ENCODE measurements at places on chromosomes 3 and 15.

GRCh38 chr3:84836961-84837360 is 121.8 kb upstream of the CADM2 start:
- H3K27me3 ChIP-seq = no peaks in the 10 kb centered on the region
- no peak overlapping the region for H3K4me3 ChIP-seq
- H3K36me3 ChIP-seq = no peaks in the 10 kb centered on the region
- no peak for DNase-seq

DNA sequence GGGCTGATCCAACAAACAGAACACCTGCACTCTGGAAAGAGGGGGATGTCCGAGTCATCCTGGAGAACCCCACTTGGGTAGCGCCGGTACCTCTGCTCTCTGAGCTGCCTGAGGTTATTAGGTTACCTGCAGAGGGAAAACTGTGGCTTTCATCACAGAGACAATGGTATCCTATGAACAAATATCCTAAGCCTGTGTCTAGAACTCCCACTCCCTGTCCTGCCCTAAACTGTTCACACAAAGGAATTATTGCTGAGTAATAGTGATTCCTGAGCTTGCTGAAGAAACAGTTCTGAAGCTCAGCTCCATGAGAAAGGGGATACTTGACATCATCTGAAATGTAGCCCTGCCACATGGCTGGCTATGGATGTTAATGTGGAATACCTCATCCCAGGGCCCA is 31.9 kb upstream of the WNT5A start:
- no peak overlapping the region for H3K4me3 ChIP-seq
- no peak for DNase-seq
- no peak overlapping the region for H3K27ac ChIP-seq
- no peaks in the 10 kb centered on the region for H3K27me3 ChIP-seq
- no peaks in the 10 kb centered on the region for H3K4me1 ChIP-seq

GRCh38 chr3:126540951-126541627 is 17.1 kb downstream of the CHST13 start:
- H3K36me3 ChIP-seq = no peaks in the 10 kb centered on the region
- H3K4me1 ChIP-seq = peaks cover 7% of the 10 kb centered on the region
- DNase-seq = no peak
- no peak overlapping the region for H3K27ac ChIP-seq
- no peaks in the 10 kb centered on the region for H3K27me3 ChIP-seq

- no peaks in the 10 kb centered on the region for H3K4me1 ChIP-seq
- no peak overlapping the region for H3K27ac ChIP-seq
- no peak overlapping the region for H3K4me3 ChIP-seq
- peaks cover 44% of the 10 kb centered on the region for H3K27me3 ChIP-seq
- no peak for DNase-seq
- H3K36me3 ChIP-seq = no peaks in the 10 kb centered on the region
Measured at GRCh38 chr3:26621176-26621575, 1.4 kb upstream of the LRRC3B start.

- no peak overlapping the region for H3K4me3 ChIP-seq
- H3K4me1 ChIP-seq = no peaks in the 10 kb centered on the region
- DNase-seq = no peak
- no peaks in the 10 kb centered on the region for H3K27me3 ChIP-seq
Measured at GRCh38 chr15:27958911-27959578, 140.1 kb downstream of the OCA2 start.
